ENCODE measurements at places on chromosomes 5 and 9.

GRCh38 chr5:165497707-165498106, 1992.3 kb downstream of the MAT2B start:
- peak; percentile 2 for DNase-seq

DNA sequence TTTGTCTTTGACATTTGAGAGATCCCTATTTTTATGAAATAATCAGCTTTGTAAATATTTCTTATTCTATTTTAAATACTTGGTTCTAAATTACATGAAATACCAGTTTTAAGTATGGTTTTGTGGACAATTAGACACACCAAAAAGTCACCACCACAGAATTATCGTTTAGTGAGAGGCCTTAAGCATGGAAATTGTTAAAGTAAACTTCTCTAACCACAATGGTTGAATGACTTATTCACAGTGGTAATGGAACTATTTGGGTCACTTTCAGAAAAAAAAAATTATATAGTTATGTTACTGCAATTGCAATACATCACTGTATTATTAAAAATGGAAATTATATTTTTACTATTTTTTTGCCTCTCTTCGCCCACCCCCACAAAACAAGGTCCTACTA, 1252.5 kb downstream of the EFNA5 start:
- no peak for DNase-seq

DNA sequence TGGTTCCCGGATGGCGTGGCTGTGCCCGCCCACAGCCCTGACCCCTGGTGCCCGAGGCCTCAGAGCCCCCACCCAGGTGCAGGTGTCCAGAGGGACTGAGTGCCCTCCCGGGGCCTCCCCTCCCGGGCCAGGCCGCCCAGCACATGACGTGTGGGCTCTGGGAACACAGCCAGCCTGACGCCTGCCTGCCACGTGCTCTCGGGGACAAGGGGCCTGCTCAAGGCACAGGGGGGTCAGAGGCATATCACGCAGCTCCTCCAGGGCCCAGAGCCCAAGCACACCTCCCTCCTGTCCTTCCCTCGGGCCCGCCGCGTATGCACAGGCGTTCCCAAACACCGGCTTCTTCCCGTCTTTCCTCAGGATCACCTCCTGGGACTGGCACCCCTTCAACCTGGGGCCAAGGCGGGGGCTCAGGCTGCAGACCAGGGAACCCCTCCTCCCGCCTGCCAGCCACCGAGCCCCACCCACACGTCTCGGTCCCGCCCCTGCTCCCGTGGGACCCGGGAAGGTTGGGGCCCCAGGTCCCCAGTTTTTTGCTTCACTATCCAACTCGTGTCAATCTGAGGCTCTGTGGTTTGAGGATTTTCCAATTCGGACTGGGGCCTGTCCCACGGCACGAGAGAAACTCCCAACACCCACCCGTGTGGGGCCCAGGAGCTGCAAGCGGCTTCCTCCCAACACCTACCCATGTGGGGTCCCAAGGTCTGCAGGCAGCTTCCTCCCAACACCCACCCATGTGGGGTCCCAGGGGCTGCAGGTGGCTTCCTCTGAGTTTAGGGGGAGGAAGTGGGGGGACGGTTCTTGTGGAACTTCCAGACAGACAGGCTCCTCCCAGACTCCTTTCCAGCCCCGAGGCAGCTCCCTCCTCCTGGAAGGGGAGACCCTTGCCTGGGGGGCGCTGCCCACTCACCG, 1.5 kb downstream of the LCN10 start:
- no peak for DNase-seq

DNA sequence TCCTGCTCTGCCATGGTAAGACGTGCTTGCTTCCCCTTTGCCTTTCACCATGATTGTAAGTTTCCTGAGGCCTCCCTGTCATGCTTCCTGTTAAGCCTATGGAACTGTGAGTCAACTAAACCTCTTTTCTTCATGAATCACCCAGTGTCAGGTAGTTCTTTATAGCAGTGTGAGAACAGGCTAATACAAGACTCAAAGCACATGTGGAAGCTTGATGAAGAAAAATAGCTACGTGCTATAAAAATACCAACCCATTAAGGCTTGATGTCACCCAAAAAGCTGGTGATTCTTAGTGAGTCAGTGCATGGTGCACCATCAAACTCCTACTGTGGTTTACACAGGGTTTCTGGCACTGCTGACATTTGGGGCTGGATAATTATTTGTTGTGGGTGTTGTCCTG, 332.2 kb downstream of the TMEM167A start:
- no peak for DNase-seq

- DNase-seq = no peak
Measured at GRCh38 chr9:78365748-78366697, 69.1 kb downstream of the PSAT1 start.

DNA sequence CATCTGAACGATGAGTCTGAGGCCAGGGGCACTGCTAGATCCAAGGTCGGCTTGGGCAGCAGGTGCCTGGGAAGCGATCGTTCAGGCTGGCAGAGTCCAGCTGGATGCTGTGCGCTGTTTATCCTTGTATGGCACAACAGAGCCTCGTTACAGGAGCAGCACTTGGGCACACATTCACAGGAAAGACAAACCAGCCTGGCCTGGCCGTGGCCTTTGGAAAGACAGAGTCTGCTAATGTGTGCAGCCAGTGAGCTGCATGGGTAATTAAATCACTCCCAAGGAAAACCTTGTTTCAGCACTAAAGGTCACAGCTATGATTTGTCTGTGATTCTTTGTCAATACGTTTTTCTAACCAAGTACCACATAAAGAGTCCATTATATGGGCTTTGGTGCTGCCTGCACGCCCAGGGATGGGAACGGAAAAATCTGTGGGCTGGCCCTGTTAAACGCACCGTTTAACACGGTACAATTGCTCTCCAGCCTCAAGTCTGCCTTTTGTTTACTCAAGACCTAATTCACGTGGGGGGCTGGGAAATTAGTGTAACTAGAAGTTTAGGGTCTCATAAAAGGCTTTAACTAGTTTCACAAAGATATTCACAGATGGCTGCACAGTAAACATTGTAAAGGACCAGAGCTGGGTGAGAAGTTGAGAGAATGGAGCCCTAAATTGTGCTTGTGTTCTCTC, 509.3 kb downstream of the KDM4C start:
- DNase-seq = no peak

- DNase-seq = no peak
Measured at GRCh38 chr9:12783767-12784460, 9.1 kb downstream of the LURAP1L start.

GRCh38 chr5:10724781-10725507, 36.1 kb downstream of the DAP start:
- peak; percentile 69 for DNase-seq

DNA sequence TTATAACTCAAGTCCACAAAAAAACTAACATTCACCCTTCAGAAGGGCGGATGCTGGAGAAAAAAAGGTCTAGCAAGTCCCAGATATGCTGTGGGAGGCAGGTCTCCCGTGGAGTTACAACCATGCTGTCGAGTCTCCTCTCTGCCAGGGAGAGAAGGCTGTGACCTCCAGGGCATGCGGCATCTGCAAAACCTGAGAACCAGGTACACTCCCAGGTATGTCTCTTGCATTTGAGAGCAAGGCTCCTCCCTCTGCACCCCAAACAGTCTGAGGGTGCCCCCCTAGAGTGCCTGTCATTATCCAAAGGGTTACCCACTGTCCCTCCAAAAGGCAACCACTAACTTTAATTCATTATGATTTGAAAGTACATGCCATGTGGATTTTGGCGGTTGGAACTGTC, 134.0 kb downstream of the IRX2 start:
- DNase-seq = no peak

GRCh38 chr9:135103001-135103446, 15.6 kb downstream of the OLFM1 start:
- DNase-seq = no peak

GRCh38 chr5:172731680-172732074, 39.3 kb downstream of the DUSP1 start:
- no peak for DNase-seq

DNA sequence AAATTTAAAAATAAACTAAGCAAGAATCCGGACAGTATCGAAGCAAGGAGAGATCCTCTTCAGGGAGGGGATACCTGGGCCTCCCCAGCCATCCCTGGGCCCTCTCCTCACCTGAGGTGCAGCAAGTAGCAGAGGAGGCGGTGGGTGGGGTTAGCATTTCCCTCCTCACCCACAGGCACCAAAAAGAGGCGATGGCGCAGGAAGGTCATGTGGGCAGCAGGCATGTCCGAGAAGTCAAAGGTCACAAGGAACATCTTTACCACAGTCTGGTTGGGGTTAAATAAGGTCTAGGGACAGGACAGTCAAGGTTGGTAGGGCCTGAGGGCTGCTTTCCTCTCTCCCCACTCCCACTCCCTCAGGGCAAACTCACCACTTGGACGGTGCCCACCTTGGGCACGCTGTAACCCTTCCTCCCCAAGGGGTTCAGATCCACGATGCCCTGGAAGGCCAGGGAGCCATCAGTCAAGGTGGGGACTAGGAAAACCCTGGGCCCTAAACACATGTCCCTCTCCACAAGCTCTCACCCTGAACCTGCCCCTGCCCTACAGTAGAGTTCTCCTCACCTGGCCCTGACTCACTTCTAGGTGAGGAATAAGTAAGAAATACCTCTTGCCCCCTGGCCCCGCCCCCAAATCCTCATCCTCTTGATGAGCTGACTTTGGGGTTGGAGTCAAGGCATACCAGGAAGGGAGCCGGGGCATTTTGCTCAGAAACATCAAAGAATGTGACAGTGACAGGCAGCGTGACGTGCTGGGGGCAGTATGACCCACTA, 2.8 kb upstream of the STOML2 start:
- DNase-seq = no peak

DNA sequence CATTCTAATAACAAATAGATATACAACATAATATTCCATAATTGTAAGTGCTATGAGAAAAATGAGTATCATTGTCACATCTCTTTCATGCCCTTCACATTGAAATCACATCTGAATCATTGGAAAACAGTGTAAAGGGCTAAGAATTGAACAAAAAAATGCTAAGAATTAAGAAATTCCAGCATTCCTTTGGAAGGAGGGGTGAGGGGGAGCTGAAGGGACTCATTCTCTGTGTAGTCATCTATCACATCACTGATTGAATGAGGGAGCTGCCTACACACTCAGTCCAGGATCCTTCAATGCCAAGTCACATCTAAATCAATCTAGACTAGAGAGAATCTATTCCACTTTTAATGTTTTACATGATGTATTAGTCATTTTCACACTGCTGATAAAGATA, 286.6 kb downstream of the DTWD2 start:
- DNase-seq = no peak

DNA sequence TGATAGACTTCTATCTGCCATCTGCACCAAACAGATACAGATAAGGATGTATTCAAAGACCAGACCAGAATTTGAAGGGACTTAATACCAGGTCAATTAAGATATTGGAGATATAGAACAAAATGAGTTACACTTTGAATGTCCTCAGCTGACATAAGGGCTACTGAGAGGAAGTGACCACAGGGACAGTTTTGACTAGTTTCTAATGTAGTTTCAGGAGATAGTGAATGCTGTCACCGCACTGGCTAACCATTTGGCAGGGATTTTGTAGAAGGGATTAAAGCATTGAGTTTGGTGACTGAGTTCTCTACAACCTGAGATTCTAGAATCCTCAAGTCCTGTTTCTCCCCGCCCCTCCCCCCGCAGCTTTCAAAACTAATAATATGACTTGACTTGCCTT, 22.7 kb downstream of the CCNH start:
- DNase-seq = no peak

GRCh38 chr5:158261674-158262367, 402.9 kb upstream of the CLINT1 start:
- no peak for DNase-seq

- no peak for DNase-seq
Measured at GRCh38 chr9:89000371-89000781, 9.1 kb downstream of the S1PR3 start.

GRCh38 chr9:137243626-137244485, 2.8 kb downstream of the TUBB4B start:
- peak; percentile 82 for DNase-seq

- no peak for DNase-seq
Measured at GRCh38 chr5:43753069-43753468, 150.1 kb downstream of the NNT start.

DNA sequence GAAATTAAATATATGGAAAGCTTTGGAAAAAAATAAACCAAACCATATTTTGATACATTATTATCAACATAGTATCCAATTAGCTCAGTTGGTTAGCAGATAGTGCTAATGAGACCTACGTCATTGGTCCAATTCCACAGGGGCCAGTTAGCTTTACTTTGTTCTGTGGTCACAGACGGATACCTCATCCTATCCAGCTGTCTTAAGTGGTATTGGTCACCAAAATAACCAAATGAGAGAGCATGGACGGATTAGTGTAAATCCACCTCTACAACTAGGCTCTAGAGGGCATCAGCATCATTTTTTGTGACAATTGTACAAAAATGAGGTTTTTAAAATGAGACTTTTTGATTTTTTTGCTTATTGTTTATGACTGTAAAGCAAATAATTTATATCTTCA, 364.2 kb downstream of the KIAA0825 start:
- DNase-seq = no peak

- no peak for DNase-seq
Measured at GRCh38 chr5:149581931-149582768, 852 bp downstream of the ARHGEF37 start.

DNA sequence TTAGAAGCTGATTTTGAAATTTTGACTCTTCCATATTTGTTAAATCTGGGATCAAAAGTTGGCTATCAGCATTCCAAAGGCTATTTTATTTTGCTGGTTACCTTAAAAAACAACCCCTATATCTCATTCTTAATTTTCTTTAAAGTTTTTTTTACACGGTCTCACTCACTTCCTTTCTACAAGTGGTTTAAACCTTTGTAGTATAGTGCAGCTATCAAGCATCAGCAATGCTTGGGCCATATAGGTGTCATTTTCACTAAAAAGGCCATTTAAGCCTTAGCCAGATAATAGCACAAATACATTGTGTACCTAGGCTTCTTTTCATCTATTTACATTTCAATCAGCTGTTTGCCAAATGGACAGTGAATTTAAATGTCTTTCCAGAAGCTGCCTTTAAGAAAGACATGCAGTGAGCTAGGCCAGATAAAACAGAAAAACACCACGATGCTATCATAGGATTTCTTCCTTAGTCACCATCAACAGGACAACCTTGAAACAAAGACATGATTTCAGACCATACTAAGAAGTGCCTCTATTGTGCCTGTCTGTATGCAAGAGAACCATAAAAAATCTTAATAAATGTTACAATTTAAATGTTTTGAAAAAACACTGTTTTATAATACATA, 104.2 kb downstream of the RAPGEF6 start:
- DNase-seq = no peak
